ENCODE measurements at places on chromosomes 5 and 9.

GRCh38 chr5:143593723-143594122, 190.2 kb upstream of the NR3C1 start:
- DNase-seq = no peak

- DNase-seq = no peak
Measured at GRCh38 chr5:180612683-180613082, 21.4 kb upstream of the SCGB3A1 start.

DNA sequence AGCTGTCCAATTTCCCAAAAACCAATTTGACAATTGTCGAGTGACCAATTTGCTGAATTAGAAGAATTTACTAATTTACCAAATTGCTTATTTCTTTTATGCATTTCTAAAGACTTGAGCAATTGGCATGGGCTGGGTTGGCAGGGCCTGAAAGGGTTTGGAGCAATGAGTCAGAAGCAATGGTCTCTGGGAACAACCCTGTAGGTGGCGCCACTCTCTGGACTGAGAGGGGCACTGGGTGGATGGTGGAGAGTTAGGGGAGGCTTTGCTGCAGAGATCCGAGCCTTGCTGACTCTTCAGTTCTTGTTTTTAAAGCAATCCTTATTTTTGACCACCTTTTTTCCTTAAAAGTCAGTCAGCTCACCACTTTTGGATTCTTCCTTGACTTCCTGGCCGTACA, 71.5 kb upstream of the RPS23 start:
- DNase-seq = peak; percentile 48

- peak; percentile 84 for DNase-seq
Measured at GRCh38 chr5:123474228-123474627, 37.7 kb upstream of the CSNK1G3 start.

DNA sequence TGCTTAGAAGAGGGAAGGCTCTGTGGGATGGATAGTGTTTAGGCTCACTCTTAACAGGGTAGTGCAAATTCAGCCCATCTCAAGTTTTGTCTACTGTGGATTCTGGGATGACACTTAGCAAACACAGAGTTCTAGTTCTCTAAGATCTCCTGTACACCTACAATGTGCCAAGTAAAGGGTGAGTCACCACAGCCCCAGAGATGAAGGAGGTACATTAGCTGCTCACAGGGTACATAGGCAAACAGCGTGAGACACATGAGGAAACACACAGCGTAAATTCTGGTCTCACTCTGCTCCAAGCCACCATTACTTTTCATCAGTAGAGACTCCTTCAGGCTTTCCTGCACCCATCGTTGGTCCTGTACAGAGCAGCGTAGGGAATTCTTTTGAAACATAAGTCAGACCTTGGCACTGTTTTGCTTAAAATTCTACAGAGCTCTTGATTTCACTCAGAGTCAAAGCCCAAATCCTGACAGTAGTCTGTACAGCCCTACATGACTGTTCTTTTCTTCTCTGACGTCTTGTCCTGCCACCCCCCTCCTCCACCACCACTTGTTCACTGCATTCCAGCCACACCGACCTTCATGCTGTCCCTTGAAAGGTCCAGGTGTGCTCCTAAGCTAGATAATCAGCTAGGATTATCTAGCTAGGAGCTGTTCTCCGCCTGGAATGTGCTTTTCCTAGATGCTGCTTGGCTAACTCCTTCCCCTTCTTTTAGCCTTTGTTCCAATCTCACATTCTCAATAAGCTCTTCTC, 8.7 kb downstream of the ASTN2 start:
- no peak for DNase-seq

DNA sequence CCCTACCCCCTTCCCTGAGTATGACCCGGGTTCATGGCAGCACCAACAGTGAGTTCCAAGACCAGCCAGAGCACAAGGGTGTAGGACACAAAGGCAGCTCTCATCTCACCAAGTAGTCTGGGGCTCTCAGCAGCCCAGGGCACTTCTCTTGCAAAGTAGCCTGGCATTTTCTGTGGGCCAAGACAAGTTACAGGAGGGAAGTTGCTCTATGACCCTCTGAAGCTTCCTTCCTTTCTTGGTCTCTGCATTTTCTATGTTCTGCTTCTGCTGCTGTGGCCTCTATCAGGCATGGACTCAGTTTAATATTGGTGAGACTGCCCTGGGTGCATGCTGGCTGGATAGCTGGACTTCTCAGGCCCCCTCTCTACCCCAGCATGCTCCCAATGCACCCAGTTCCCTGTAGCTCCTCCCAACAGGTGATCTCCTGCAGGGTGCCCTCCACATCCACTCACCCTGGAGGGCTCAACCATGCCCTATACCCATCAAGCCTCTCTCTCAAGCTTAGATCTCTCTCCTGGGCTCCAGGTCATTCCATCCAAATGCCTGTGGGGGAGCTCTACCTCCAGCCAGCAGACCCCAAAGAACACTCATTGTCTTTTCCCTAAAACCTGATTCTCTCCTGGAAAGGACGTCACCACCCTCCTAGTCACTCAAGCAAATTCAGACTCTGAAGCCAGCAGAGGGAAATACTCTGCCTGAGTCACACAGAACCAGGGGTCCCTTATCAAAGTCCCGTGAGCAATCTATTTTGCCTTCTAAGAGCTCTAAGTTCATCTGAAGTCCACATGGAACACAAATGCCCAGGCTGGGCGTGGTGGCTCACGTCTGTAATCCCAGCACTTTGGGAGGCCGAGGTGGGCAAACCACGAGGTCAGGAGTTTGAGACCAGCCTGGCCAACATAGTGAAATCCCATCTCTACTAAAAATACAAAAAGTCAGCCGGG, 13.8 kb downstream of the TBC1D2 start:
- DNase-seq = no peak

- DNase-seq = no peak
Measured at GRCh38 chr9:37949576-37949975, 45.6 kb upstream of the SLC25A51 start.

GRCh38 chr9:115013998-115014397, 83.6 kb upstream of the TNFSF8 start:
- peak; percentile 85 for DNase-seq

GRCh38 chr9:107868186-107868585, 378.6 kb upstream of the KLF4 start:
- DNase-seq = no peak

DNA sequence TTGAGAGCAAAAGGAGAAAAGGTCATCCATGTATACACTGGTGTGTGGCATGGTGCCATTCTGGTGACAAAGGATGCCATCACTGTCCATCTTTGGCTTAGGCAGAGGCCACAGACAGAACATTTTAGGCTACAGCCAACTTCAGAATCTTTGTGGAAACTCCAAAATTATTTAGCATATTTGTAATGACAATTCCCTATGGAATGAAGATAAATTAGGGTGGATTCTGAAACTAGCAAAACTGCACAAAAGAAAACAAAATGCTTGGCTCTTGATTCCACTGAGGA, 92.5 kb downstream of the FBXW11 start:
- peak; percentile 19 for DNase-seq

DNA sequence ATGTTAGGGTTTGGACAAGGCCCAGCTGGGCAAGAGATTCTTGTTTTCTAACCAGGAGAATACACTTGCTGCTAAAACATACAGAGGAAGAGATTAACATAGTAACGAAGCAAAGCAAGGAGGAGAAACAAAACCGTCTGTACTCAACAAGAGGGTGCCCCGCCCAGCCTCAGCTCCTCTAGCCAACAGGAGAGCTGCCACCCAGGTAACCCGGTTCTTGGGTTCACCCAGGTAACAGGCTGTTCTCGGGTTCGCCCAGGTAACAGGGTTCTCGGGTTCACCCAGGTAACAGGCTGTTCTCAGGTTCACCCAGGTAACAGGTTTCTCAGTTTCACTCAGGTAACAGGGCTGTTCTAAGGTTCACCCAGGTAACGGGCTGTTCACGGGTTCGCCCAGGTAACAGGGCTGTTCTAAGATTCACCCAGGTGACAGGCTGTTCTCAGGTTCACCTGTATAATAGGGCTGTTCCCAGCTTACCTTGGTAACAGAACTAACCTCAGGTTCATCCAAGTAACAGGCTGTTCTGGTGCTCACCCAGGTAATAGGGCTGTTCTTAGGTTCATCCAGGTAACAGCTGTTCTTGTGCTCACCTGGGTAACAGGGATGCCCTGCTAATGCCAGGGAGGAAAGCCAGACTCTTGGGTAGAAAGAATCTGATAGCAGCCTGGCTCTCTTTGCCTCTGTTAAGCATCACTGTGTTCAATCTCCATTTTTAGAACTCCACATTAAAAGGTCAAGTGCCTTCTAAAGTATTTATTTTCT, 271.6 kb downstream of the SYK start:
- no peak for DNase-seq

GRCh38 chr5:19314840-19315239, 673.2 kb downstream of the CDH18 start:
- DNase-seq = no peak

- no peak for DNase-seq
Measured at GRCh38 chr5:87164409-87164808, 103.3 kb upstream of the RASA1 start.

DNA sequence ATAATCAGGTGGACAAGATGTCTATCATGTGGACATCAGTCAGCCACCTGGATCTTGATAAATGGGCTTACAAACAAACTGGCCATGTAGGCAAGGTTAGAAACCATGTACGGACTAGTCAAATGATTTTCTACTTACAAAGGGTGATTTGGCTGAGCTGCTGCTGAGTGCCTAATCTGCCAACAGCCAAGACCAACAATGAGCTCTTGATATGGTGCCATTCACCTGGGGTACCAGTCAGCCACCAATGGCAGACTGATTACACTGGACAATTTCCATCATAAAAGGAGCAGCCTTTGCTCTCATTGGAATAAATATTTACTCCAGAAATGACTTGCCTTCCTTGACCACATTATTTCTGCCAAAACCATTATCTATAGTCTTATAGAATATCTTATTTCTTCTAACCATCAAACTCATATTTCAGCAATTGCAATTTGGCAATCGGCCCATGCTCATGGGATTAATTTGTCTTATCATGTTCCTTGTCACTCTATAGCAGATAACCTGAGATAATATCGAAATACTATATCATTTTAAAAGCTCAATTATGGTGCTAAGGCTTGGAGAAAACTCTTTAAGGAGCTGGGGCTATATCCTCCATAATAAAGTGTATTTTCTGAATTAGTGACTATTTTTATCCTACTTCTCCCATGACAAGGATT, 135.1 kb downstream of the SLC25A46 start:
- DNase-seq = no peak

GRCh38 chr5:87765009-87765408, 352.3 kb upstream of the CCNH start:
- no peak for DNase-seq

GRCh38 chr5:79202076-79202475, 33.9 kb upstream of the JMY start:
- DNase-seq = peak; percentile 42

DNA sequence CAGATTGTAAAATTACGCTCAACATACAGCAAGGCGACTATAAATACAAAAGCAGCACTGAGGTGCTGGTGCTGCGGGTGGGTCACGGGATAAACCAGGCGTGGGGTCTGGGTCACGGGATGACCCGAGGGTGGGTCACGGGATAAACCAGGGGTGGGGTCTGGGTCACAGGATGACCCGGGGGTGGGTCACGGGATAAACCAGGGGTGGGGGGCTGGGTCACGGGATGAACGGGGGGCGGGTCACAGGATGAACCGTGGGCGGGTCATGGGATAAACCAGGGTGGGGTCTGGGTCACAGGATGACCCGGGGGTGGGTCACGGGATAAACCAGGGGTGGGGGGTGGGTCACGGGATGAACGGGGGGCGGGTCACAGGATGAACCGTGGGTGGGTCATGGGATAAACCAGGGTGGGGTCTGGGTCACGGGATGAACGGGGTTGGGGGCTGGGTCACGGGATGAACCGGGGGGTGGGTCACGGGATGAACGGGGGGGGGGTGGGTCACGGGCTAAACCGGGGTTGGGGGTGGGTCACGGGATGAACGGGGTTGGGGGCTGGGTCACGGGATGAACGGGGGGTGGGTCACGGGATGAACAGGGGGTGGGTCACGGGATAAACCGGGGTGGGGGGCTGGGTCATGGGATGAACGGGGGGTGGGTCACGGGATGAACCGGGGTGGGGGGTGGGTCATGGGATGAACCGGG, 30.2 kb upstream of the SLC9A3 start:
- no peak for DNase-seq

- DNase-seq = no peak
Measured at GRCh38 chr5:54602475-54602874, 84.9 kb downstream of the SNX18 start.

DNA sequence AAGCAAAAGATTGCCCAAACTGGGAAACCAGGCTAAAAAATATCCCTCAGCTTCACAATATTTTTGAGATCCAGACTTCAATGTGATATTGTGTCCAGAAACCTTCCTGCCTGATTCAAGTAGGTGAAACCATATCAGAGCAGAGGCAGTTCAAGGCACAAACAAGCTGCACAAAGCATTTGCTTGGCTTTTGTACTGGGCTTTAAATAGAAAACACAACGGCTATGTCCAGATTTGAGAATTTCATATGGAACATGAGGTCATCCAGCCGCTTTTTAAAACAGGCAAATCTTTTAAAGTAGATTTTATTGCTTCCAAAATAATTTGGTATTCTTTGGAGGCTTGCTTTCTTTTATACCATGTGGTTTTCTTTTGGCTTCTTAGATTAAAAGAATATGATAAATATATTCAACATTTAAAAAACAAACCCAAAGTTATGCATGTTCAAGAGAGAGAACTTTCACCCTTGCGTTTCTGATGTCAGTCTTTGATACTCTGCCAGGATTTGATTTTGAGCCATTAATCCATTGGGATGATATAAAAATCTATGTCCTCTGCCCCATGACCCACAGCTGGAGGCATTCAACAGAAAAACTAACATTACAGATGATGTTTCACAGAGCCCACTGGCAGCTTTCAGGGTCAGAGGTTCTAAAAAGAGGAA, 29.0 kb upstream of the CCDC112 start:
- DNase-seq = peak; percentile 73

DNA sequence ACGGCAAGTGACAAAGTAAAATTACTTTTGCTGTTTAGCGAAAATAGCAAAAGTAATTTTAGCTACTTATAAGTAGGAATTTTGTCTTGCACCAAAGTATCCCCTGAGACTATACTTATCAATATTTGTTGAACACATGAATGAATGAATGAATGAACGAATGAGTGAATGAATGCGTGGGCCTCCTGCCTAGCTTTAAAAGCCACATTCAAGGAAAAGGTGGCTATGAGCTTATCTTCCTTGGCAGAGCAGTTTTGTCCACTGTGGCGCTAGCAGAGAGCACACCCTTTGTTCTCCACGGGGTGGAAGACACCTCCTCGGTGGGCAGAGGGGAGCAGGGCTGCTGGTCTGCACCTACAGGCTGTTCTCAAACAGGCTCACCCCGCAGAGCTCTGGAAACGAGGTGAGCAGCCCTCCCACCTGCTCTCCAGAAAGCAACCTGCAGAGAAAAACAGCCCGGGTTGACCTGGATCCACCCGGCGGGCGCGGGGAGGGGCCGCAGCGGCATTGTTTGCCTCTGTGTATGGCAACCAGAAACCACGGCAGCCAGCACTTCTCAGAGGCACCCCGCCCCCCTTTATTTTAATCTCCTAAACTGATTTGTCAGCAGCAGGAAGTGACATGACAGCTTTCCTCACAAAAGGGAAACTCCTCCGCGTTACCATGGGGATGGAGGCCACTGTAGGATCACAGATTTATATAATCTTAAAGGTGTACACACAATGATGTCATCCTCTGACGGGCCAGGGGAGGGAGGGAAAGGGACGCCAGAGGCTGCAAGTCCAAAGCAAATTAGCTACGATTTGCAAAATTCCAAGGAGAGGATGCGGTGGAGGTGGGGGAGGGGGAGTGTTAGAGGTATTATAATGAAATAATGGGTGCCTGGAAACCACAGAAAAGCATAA, 5.9 kb downstream of the DUSP1 start:
- peak; percentile 99 for DNase-seq

GRCh38 chr5:180235846-180236245, 26.8 kb upstream of the RASGEF1C start:
- DNase-seq = no peak

- DNase-seq = peak; percentile 95
Measured at GRCh38 chr9:113620377-113621161, 157.0 kb downstream of the RGS3 start.
